A549 (cell line): ENCODE measurements at places on chromosomes 7 and 10.

DNA sequence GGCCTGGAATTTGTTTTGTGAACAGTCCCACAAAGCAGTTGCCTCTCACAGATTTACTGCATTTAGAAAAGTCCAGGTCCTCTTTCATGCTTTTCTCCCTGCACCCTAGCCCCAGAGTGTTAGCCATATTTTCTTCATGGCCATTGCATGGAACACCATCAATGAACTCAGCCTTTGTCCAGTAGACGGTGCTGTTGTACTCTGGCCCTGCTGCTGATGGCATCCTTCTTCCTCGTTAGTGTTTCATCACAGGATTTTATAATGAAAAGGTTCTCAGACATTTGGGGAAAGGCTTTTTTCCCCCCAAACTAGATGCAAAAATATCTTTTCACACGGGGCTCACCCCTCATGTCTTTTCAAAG lies 93.0 kb upstream of the SLC25A13 start:
- no peak for DNase-seq

DNA sequence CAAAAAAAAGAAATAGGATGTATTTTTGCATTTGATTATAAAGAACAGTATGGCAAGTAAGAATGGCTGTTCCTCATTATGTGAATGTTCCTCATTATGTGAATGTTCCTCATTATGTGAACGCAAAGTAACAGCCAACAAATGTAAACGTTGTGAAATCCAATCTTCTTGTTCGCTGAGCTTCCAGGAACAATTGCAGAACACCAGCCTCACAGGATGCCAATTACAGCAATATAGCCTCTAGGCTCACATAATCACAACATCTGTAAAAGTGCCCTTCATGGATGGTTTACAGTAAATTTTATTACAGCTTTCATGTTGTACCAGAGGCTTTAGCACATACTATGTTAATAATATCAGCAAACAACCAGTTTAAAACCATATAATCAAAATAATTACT lies 71.6 kb downstream of the THSD7A start:
- DNase-seq, result peak; percentile 64

DNA sequence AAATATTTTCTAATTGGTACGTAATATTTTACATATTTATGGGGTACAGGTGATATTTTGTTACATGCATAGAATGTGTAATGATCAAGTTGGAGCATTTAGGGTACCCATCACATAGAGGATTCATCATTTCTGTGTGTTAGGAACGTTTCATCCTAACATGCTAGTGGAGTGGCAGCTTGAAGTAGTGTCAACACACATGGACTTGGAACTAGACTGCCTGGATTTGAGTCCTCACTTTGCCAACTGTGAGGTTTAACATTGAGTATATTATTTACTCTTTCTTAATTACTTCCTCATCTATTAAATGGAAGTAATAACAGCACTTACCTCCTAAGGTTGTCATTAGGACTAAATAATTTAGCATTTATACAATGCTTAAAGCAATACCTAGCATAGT lies 241.9 kb downstream of the PLXDC2 start:
- no peak for DNase-seq

GRCh38 chr10:25498645-25499044 lies 323.8 kb downstream of the GPR158 start:
- DNase-seq, result no peak

- DNase-seq, result no peak
Measured at GRCh38 chr7:80593869-80594586, 44.4 kb upstream of the CD36 start.

GRCh38 chr7:69388452-69389137 lies 209.7 kb upstream of the AUTS2 start:
- DNase-seq, result peak; percentile 14

- DNase-seq, result no peak
Measured at GRCh38 chr10:12984165-12984747, 17.3 kb downstream of the CCDC3 start.

GRCh38 chr10:103042129-103042528 lies 124.0 kb downstream of the CNNM2 start:
- DNase-seq, result no peak

DNA sequence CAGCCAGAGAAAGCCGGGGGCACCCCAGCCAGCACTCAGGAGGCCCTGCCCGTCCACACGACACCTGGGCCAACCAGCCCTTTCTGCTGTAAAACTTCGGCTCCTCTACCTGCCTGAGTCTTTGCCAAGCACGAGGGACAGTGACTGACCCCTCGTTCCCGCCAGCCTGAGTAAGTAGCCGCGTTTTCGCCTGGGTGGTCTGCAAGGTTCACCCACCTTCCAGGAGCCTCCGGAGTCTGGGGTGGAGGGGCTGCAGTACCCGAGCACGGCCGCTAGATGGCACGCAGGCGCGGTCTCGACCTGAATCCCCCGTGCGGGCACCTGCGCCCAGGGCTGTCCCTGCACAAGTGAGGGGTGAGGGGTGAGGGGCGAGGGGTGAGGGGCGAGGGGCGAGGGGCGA lies 192.7 kb downstream of the PTPRN2 start:
- DNase-seq, result peak; percentile 39

GRCh38 chr7:123043642-123044041 lies 48.1 kb upstream of the TAS2R16 start:
- no peak for DNase-seq

GRCh38 chr10:48480397-48481374 lies 124.2 kb downstream of the ARHGAP22 start:
- no peak for DNase-seq

GRCh38 chr10:122474131-122474818 lies 12.9 kb downstream of the HTRA1 start:
- DNase-seq, result no peak

GRCh38 chr10:84634636-84635035 lies 306.2 kb downstream of the CCSER2 start:
- no peak for DNase-seq

DNA sequence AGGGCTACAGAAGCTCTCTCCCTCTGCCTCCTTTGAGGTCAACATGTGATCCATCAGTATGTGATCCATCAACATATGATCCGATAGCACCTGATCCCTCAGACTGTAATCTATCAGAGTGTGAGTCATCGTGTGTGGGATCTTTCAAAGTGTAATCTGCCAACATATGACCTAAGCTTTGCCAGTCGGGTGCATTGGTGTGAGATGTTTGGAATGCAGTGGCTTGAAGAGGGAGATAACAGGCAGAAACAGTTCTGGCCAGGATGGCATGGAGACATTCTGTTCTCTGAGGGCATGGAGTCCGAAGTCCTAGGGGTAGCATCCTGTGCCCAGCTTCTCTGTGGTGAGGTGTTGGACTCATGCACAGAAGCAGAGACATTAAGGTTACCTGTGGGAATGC lies 217.7 kb upstream of the ETV1 start:
- no peak for DNase-seq
